Osteoblast (primary cell): ENCODE measurements at places on chromosomes 5 and 9. TPM values are rescaled to one million over a fixed set of nuclear protein-coding genes. Genes with fewer than 3 reads are reported as not detected.

- peak; percentile 96 for DNase-seq
- H3K4me1 ChIP-seq = peaks cover 39% of the 10 kb centered on the region
- no peaks in the 10 kb centered on the region for H3K36me3 ChIP-seq
- H3K4me3 ChIP-seq = peak overlapping the region; percentile 70
These were observed 49.6 kb upstream of the PSD2 start for GRCh38 chr5:139745800-139746690.

- peak; percentile 31 for DNase-seq
- no peaks in the 10 kb centered on the region for H3K36me3 ChIP-seq
- H3K27ac ChIP-seq = no peak overlapping the region
- no peak overlapping the region for H3K4me3 ChIP-seq
- H3K27me3 ChIP-seq = peaks cover 47% of the 10 kb centered on the region
These were observed 50.7 kb downstream of the COL15A1 start for GRCh38 chr9:98994172-98995058.

- H3K27ac ChIP-seq = no peak overlapping the region
- H3K4me3 ChIP-seq = no peak overlapping the region
- H3K27me3 ChIP-seq = peaks cover 35% of the 10 kb centered on the region
- no peaks in the 10 kb centered on the region for H3K36me3 ChIP-seq
- no peaks in the 10 kb centered on the region for H3K4me1 ChIP-seq
These were observed 1.6 kb downstream of the AMBP start for GRCh38 chr9:114076237-114077161.

DNA sequence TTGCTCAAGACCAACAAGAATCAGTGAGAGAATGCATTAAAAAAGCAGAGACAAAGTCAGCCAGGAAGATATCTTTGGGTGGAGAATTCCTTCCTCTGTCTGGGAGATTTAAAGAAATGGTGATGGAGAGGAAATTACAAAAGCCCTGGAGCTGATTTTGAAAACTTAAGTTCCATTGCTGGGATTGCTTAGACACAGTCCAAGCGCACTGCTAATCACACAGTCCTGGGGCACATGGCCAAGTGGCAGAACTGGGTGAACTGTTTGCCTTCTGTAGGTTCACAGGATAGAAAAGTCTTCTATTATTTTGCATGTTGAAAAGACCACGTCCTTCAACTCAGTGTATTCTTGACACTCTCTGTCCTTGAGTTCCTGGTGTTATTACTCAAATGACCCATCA lies 284.9 kb upstream of the FBXL7 start:
- no peak for DNase-seq
- H3K27me3 ChIP-seq = no peaks in the 10 kb centered on the region
- H3K4me3 ChIP-seq = no peak overlapping the region
- H3K27ac ChIP-seq = no peak overlapping the region
- no peaks in the 10 kb centered on the region for H3K4me1 ChIP-seq
- H3K36me3 ChIP-seq = no peaks in the 10 kb centered on the region

The NOTCH1 gene
- 10.5 and 14.4 TPM in 2 replicates for total RNA-seq

The TMC1 gene
- total RNA-seq = under 0.01 TPM in 1 of 2 replicates, not detected in the other

GRCh38 chr9:5799314-5799713 lies 33.6 kb downstream of the ERMP1 start:
- H3K27me3 ChIP-seq = no peaks in the 10 kb centered on the region
- peak overlapping the region; percentile 35 for H3K4me3 ChIP-seq

The SH3PXD2B gene
- 58.3 and 59.2 TPM in 2 replicates for total RNA-seq

- no peak overlapping the region for H3K4me3 ChIP-seq
- no peaks in the 10 kb centered on the region for H3K4me1 ChIP-seq
- H3K36me3 ChIP-seq = no peaks in the 10 kb centered on the region
- H3K27me3 ChIP-seq = no peaks in the 10 kb centered on the region
- DNase-seq = no peak
- H3K27ac ChIP-seq = no peak overlapping the region
These were observed 161.3 kb downstream of the DRD1 start for GRCh38 chr5:175282611-175283225.

- H3K36me3 ChIP-seq = no peaks in the 10 kb centered on the region
- peaks cover 14% of the 10 kb centered on the region for H3K27me3 ChIP-seq
- no peaks in the 10 kb centered on the region for H3K4me1 ChIP-seq
- peak; percentile 61 for DNase-seq
These were observed 3.2 kb downstream of the TERT start for GRCh38 chr5:1291611-1292080.

The HMMR gene
- total RNA-seq = 2.5 and 2.9 TPM in 2 replicates

- no peak overlapping the region for H3K4me3 ChIP-seq
- H3K27ac ChIP-seq = peak overlapping the region; percentile 91
- H3K4me1 ChIP-seq = peaks cover 27% of the 10 kb centered on the region
- peak; percentile 79 for DNase-seq
- no peaks in the 10 kb centered on the region for H3K27me3 ChIP-seq
- no peaks in the 10 kb centered on the region for H3K36me3 ChIP-seq
These were observed 28.4 kb upstream of the GPR150 start for GRCh38 chr5:95591490-95591901.

The GRM6 gene
- total RNA-seq = not detected in 2 replicates

The ANGPTL2 gene
- 39.8 and 72.5 TPM in 2 replicates for total RNA-seq

- no peak overlapping the region for H3K4me3 ChIP-seq
- no peak for DNase-seq
- no peaks in the 10 kb centered on the region for H3K36me3 ChIP-seq
- H3K27ac ChIP-seq = no peak overlapping the region
- peaks cover 16% of the 10 kb centered on the region for H3K4me1 ChIP-seq
These were observed 237.5 kb downstream of the CHSY3 start for GRCh38 chr5:130141659-130142320.

DNA sequence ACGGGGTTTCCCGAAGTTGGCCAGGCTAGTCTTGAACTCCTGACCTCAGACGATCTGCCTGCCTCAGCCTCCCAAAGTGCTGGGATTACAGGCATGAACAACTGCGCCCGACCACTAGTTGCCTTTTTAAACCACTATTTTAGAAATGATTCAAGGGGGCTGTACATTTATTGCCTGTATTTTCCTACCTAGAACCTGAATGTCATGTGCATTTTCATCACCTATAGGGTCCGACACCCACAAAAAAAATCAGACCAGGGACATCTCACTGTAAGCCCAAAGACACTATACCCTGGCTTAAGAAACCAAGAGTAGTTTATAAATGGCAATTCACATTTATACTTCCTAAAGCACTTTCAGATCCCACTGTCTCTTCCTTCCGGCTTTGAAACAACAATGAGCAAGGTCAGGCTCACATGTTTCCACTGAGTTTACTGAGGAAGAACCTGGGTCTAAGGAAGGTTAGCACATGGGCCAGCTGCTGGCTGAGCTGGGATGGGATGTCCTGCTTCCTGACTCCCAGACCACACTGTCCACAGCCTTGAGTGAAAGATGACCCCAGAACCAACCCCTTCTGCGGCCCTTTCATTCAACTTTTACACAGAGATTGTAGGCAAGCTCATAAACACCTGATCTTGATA lies 87.3 kb downstream of the SERINC5 start:
- H3K27ac ChIP-seq = no peak overlapping the region
- H3K36me3 ChIP-seq = peaks cover 20% of the 10 kb centered on the region
- H3K4me1 ChIP-seq = peaks cover 15% of the 10 kb centered on the region
- no peaks in the 10 kb centered on the region for H3K27me3 ChIP-seq
- no peak for DNase-seq

DNA sequence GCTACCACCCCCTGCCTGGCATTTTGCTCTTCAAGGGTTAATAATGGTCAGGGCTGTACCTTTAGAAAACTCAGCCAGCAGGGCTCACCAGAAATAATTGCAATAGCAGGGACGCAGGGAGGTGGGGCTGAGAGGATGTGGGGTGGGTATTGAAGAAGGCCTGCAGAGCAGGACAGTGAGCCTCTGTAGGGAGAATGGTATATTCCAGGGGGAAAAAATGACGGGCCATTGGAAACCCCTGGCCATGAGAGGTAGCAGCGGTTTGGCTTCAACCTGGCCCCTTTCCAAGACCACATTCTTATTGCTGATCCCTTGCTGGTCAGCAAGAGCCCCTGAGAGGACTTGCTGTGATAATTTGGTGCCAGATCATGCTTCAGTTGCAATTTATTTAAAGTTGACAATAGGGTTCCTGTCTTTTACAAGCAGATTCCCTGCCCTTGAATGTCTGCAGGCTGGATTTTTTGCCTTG lies 36.7 kb upstream of the CTNNA1 start:
- no peaks in the 10 kb centered on the region for H3K4me1 ChIP-seq
- H3K36me3 ChIP-seq = no peaks in the 10 kb centered on the region
- no peak overlapping the region for H3K27ac ChIP-seq

GRCh38 chr5:149471406-149472183 lies 79.6 kb downstream of the CSNK1A1 start:
- H3K27ac ChIP-seq = peak overlapping the region; percentile 3
- no peaks in the 10 kb centered on the region for H3K27me3 ChIP-seq
- no peaks in the 10 kb centered on the region for H3K36me3 ChIP-seq
- H3K4me3 ChIP-seq = no peak overlapping the region
- DNase-seq = peak; percentile 25
- peaks cover 14% of the 10 kb centered on the region for H3K4me1 ChIP-seq

The ARAP3 gene
- total RNA-seq = 2.1 and 2.2 TPM in 2 replicates

DNA sequence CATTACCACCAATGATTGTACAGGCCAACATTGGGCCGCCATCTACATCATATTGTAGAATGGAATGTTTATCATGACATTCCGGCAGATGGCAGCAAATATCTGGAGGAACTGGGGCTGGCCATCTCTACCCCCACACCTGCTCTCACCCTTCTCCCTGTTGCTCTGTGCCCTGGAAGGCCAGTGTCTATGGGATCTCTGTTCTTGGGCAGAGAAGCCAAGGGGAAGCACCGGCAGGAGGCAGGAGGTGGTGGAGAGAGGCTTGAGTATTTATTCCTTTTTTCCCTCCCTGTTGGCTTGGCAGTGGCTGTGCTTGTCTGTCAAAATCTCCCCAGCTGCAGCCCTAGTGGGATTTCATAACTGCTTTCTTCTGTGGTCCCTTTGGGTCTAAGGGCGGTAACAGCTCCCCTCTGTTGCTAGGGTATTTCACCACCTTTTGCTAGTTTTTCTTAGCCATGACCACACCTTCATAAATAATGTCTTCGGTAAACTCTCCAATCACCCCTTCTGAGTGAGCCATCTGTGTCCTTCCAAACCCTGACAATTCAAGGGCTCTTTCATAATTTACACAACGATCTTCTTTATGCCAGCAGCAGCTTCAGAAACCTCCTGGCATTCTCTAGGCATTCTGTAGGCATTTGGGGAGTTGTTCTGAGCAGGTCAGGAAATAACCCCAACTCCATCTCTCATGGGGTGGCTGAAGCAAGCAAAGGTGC lies 225.8 kb downstream of the MELK start:
- peaks cover 44% of the 10 kb centered on the region for H3K27me3 ChIP-seq
- DNase-seq = no peak
- no peak overlapping the region for H3K4me3 ChIP-seq

The GPRIN1 gene
- 1.8 TPM in 2 replicates for total RNA-seq
